BJ (cell line): ENCODE measurements at places on chromosomes 11 and 22.

- peak; percentile 84 for DNase-seq
These were observed 13.0 kb downstream of the MRPL21 start for GRCh38 chr11:68890490-68891231.

GRCh38 chr22:36224245-36224644 lies 15.1 kb downstream of the APOL2 start:
- DNase-seq: no peak

DNA sequence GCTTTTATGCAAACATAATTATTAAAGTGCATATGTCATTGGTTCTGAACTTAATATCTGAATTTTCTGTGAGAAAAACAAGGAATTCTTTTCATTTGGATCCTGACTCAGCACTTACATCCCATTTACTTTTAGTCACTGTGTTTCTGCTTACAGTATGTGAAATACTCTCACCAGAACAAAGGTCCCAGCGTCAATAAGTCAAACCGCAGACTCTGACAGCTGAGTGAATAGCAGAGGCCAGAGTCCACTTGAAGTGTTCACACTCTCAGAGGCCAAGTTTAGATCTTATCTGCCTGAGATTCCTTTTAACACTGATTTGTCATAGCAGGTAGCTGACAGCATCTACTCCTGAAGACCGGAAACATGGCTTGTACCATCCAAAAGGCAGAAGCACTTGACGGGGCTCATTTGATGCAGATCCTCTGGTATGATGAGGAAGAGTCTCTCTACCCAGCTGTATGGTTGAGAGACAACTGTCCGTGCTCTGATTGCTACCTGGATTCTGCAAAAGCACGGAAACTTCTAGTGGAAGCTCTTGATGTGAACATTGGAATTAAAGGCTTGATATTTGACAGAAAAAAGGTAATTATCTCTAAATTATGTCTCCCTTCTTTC lies 14.6 kb downstream of the BBOX1 start:
- no peak for DNase-seq

DNA sequence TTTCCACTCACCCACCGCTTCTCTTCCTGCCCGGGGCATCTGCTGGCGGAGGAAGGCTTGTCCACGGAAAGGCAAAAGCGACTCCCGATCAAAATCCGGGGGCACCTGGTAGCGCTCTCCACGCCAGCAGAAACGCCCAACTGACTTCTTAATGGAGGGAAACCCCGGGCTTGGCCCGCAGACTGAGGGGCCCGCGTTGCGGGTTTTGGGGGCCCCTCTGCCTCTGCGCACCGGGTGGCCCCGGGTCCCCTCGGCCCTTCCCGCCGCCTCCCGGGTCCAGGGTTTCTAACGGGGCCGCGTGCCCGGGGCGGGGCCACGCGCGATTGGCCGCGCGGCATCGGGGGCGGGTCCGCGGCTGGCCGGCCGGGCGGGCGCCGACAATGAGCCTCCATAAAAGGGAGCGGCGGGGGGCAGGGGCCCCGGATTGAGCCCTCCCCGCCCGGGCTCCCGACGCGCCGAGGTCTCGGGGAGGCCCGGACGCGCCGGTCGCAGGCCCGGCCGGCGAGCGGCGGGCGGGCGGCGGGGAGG lies at the start of gene SPINDOC:
SPINDOC (plus strand) TSS at position 422 of the 528 bp plus-strand sequence. CDS start 231 bp downstream, outside the sequence.
- no peak for DNase-seq

GRCh38 chr11:122202951-122203456 lies 87.0 kb upstream of the BLID start:
- DNase-seq: no peak
